PC-9 (cell line): ENCODE measurements at places on chromosomes 3 and 15. TPM values are rescaled to one million over a fixed set of nuclear protein-coding genes. Genes with fewer than 3 reads are reported as not detected.

GRCh38 chr15:83163032-83163431 is 44.6 kb downstream of the HDGFL3 start:
- no peak overlapping the region for H3K27ac ChIP-seq
- peaks cover 8% of the 10 kb centered on the region; the same call in 1 of the 2 replicates for H3K36me3 ChIP-seq
- H3K4me3 ChIP-seq: no peak overlapping the region
- 0 out of 2 replicates have a peak, but pooled peaks cover 3% of the 10 kb centered on the region for H3K4me1 ChIP-seq

DNA sequence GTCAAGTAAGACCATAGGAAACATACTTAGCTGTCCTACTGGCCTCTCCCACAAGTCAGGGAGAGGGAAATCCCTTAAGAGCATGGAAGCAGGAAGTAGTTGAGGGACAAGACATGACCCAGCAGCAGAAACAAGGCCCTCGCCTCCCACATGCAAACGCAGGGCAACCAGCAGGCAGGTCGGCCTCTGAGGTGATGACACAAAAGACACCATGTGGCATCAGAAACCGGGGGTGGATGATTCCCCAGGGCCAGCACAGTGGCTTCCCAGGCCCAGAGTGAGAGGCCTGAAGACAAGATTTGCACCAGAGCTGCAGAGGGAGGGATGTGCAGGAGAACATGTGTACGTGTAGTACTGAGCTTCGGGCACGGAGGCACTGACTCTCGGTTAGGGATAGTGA is 26.3 kb downstream of the PXYLP1 start:
- H3K27ac ChIP-seq: no peak overlapping the region
- H3K27me3 ChIP-seq: no peaks in the 10 kb centered on the region
- H3K4me1 ChIP-seq: no peaks in the 10 kb centered on the region
- peaks cover 6% of the 10 kb centered on the region for H3K36me3 ChIP-seq
- H3K4me3 ChIP-seq: no peak overlapping the region

The FGF7 gene
- total RNA-seq: not detected in 2 replicates

DNA sequence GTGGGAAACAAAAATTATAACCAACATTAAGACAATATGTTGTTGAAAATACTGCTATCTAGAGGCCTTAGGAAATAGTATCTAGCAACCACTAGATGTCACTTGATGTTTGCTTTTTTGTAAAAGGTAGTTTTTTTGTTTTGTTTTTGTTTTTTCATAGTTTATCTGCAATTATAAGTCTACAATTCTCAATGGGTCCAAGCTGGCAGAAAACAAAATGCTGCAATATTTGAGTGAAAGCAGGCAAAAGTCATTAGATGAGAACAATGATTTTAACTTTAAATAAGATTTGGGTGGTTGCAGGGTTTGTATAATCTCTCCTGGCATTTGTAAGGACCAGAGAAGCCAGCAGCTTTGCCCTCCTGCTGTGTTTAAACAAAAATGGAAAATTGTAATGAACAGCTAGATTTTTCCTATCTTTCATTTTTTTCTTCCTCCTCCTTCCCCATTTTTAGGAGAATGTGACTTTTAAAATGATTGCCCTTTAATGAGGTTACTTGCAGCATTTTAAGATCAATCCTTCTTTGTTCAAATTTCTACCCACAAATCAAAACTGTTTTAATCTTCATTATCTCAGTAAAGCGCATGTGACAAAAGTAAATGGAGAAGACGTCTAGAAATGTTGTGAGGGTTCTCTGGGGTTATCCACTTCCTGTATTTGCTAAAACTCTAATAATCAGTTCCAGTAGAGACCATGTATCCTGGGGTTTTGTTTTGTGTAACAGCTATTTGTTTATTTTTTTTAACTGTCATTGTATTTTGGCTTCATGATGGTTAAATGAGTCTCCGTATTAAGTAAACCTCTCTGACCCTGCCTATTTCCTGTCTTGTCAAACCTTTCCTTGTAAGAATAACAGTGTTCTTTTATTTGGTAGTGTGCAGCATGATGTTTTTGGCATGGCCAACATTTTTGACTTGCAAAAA is 27.3 kb downstream of the DUT start:
- no peak overlapping the region for H3K4me3 ChIP-seq
- no peaks in the 10 kb centered on the region for H3K4me1 ChIP-seq
- no peak overlapping the region for H3K27ac ChIP-seq
- DNase-seq: no peak
- H3K36me3 ChIP-seq: no peaks in the 10 kb centered on the region

The TMEM207 gene
- not detected in 2 replicates for total RNA-seq

DNA sequence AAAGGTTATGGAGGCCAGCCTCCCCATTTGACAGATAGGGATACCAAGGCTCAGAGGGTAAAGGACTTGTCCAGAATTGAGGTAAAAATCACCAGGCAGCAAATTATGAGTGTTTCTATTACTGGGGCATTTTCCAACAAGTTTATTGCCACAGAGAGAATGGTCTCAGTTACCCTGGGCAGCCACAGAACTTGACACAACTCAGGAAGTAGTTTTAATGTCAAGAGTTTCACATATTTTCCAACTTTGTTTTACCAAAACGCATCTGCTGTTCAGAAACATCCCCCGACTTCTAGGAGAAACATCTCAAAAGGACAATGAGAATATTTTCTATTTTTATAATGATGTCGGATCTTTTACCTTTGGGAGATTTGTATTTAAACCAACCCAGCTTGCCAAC is 107.5 kb upstream of the MRPS22 start:
- DNase-seq: no peak
- H3K4me1 ChIP-seq: no peaks in the 10 kb centered on the region
- no peak overlapping the region for H3K4me3 ChIP-seq
- H3K36me3 ChIP-seq: no peaks in the 10 kb centered on the region
- no peaks in the 10 kb centered on the region for H3K27me3 ChIP-seq

- H3K27me3 ChIP-seq: no peaks in the 10 kb centered on the region
- peaks cover 36% of the 10 kb centered on the region for H3K36me3 ChIP-seq
- H3K4me1 ChIP-seq: no peaks in the 10 kb centered on the region; the same call in 1 of the 2 replicates
- H3K27ac ChIP-seq: no peak overlapping the region
- no peak for DNase-seq
- H3K4me3 ChIP-seq: no peak overlapping the region
Observed at GRCh38 chr3:195284842-195285241, 13.9 kb upstream of the XXYLT1 start.

DNA sequence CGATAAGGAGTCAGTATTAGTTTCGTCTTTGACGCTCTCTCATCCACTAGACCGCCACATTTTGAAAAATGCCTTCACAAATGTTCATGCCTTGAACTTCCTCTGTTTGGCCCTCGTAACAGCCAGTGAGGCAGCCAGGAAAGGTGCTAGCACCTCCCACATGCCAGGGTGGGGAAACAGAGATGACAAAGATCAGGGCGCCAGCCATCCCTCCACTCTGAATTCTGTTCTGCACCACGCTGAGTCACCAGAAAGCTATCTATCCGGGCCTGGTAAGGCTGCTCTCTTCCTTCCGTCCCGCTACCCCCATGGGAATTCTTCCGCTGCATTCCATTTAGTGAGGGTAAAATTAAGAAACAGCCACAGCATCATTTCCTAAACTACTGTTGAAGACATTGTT is 31.3 kb upstream of the BCL2L10 start:
- no peaks in the 10 kb centered on the region for H3K36me3 ChIP-seq
- peaks cover 5% of the 10 kb centered on the region; the same call in 1 of the 2 replicates for H3K4me1 ChIP-seq
- H3K4me3 ChIP-seq: no peak overlapping the region
- H3K27ac ChIP-seq: no peak overlapping the region
- peak; percentile 14 for DNase-seq

The RARB gene
- 0.75 and 1.0 TPM in 2 replicates for total RNA-seq

- DNase-seq: no peak
- H3K27me3 ChIP-seq: no peaks in the 10 kb centered on the region
Observed at GRCh38 chr3:170419557-170420087, 954 bp downstream of the CLDN11 start.

The ESYT3 gene
- 6.4 and 8.0 TPM in 2 replicates for total RNA-seq

DNA sequence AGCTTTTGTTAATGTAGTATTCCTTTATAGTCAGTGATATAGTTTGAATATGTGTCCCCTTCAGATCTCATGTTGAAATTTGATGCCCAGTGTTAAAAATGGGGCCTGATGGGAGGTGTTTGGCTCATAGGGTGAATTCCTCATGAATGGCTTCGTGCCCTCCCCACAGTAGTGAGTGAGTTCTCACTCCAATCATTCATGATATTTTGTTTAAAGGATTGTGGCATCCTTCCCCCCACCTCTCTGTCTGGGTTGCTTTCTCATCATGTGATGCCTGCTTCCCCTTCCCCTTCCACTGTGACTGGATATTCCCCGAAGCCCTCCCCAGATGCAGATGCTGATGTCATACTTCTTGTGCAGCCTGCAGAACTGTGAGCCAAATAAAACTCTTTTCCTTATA is 649.8 kb upstream of the NR2F2 start:
- no peaks in the 10 kb centered on the region for H3K36me3 ChIP-seq
- no peak for DNase-seq
- no peak overlapping the region for H3K4me3 ChIP-seq
- H3K4me1 ChIP-seq: peaks cover 18% of the 10 kb centered on the region
- H3K27me3 ChIP-seq: no peaks in the 10 kb centered on the region

DNA sequence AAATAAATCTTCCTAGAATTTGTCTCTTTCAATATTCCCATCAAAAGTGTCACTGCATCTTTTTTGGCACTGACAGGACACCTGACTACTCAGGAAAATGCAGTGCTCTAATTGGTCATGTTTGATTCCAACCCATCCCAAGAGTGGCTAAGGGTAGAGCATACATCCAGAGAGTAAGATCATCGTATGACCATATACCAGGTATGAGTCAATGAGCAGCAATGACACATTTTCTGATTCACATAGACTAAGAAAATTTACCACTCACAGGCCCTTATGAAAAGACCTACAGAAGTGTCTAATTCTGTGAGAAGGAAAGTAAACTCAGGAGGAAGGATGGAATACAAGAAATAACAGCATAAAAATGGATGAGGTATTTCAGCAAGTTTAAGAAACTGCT is 434.2 kb downstream of the ZIC1 start:
- H3K4me3 ChIP-seq: no peak overlapping the region
- H3K27ac ChIP-seq: no peak overlapping the region
- H3K36me3 ChIP-seq: no peaks in the 10 kb centered on the region
- no peak for DNase-seq
- H3K27me3 ChIP-seq: no peaks in the 10 kb centered on the region

The GREM1 gene
- total RNA-seq: 0.39 and 0.48 TPM in 2 replicates

DNA sequence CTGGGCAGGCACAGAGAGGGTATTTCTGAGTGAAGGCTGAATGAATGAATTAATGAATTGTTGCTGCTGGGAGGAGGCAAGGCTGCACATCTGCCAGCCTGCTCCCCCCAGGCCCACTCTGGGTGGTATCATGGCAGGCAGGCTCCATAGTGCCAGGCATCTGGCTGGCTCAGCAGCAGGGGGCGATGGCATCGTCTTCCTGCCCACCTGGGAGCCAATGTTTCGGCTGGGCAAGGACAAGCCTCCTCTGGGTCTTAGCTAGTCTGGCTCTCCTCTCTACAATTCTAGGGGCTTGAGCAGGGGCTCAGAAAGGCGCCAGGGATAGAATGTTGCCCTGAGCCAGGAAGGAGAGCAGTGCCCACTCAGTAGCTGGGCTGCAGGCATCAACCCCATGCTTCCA is 1.7 kb upstream of the TLR9 start:
- peaks cover 7% of the 10 kb centered on the region; the same call in 1 of the 2 replicates for H3K36me3 ChIP-seq
- no peak overlapping the region for H3K4me3 ChIP-seq
- H3K4me1 ChIP-seq: no peaks in the 10 kb centered on the region
- DNase-seq: no peak

GRCh38 chr3:188350961-188351360 is 197.0 kb downstream of the LPP start:
- no peaks in the 10 kb centered on the region for H3K36me3 ChIP-seq
- DNase-seq: no peak
- H3K4me3 ChIP-seq: no peak overlapping the region
- H3K27ac ChIP-seq: no peak overlapping the region

The CORO2B gene
- 0.53 and 0.59 TPM in 2 replicates for total RNA-seq
